Stimulated activated CD8-positive, alpha-beta memory T cell treated with anti-CD3 and anti-CD28 coated beads, Interleukin-12 subunit alpha, Interleukin-12 subunit beta, amount 100 ng/mL, for 4 hours (primary cell): ENCODE measurements at places on chromosomes 1 and 21.

DNA sequence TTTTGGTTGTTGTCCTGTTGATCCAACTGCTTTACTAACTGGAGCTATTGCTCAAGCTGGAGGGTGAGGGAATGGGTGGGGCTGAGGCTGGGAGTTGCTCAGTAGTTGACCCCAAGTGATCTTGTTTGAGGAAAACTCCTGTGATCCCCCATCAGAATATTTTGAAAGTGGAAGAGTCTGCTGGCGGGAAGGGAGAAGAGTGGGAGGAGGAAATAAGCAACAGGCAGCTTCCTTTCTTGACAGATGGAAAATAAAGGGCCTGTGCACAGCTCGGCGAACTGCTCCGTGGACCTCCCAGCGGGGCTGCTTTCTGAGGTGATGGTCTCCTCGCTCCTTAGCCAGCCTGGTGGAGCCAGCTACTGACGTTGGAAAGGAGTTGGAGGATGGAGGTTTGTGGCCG lies 199.1 kb upstream of the LMO4 start:
- no peak for DNase-seq

DNA sequence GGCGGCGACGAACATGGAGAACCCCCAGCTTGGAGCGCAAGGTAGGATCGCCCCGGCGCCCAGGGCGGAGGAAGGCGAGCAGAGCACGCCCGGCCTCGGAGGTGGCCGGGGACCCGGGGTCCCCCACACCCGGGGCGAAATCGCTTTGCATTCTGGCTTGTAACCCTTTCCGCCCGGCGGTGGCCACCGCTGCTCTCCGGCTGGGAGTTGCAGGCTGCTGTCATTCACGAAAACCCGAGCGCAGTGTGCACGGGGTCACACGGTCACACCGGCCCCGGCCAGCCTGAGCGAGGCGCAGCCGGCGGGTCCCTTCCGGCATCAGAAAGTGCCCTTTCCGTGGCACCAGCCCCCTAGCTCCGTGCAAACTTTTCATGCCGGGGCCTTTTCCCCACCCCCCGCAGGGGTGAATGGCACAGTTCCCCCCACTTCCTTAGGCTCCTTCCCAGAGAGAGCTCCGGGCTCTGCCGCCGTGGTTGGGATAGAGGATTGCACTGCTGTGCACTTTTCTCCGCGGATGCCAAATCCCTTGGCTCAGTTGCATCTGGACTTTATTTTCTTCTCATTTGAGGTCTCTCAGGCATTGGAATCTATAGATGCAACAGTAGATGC lies 802 bp downstream of the KAZN start:
- DNase-seq, result no peak

GRCh38 chr1:35559317-35559944 lies 1.8 kb downstream of the NCDN start:
- no peak for DNase-seq

GRCh38 chr1:15885269-15885668 lies 37.8 kb downstream of the SPEN start:
- DNase-seq, result no peak

DNA sequence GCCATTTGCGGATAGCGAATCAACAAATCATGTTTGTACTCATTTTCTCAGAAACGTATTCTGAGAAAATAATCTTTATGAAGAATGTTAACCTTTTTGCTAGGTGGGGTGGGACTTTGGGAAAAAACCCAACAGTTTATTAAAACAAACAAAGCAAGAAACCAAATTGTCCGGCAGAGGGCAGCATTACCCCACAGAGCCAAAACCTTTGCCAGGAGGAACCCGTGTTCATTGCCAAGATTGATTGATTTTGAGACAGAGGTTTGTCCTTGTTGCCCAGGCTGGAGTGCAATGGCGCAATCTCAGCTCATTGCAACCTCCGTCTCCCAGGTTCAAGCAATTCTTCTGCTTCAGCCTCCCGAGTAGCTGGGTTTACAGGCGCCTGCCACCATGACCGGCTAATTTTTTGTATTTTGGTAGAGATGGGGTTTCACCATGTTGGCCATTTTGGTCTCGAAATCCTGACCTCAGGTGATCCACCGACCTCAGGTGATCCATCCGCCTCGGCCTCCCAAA lies 70.8 kb upstream of the RHOU start:
- DNase-seq, result peak; percentile 38

DNA sequence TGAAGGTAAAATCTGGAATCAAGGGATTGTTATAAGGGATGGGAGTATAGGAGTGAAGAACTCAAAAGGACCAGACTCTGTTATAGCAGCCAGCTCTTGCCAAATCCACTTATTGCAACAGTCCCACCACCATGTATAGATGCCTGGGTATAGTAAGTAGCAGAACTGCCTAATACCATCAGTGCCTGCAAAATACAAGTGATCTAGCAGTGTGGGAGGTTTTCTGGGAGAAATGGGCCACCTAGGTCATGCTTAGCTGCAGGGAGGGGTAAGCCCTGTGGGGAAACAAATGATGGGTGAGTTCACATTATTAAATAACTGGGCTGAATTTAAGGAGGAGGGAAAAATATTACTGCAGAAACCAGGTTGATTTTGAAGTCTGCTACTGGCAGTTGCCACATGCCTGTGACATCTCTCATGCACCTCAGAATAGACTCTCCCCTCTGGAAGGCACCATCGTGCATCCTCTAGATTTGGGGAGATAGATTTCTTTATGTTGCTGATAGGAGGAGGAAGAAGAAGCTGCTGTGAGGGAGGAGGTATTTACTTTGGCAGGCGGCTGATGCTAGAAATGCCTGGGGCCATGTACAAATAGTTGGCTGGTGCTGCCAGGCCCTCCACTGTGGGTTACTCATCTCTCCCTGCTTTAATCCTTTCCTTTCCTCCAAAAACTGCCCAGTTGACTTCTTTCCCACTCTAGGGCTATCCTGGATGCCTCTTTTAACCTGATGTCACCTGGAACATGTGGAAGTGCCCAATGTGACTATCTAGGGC lies 27.5 kb downstream of the HLX start:
- no peak for DNase-seq

GRCh38 chr21:36186081-36186480 lies 29.5 kb downstream of the DOP1B start:
- DNase-seq, result no peak

- DNase-seq, result no peak
Observed at GRCh38 chr21:45470087-45470515, 65.1 kb downstream of the COL18A1 start.

DNA sequence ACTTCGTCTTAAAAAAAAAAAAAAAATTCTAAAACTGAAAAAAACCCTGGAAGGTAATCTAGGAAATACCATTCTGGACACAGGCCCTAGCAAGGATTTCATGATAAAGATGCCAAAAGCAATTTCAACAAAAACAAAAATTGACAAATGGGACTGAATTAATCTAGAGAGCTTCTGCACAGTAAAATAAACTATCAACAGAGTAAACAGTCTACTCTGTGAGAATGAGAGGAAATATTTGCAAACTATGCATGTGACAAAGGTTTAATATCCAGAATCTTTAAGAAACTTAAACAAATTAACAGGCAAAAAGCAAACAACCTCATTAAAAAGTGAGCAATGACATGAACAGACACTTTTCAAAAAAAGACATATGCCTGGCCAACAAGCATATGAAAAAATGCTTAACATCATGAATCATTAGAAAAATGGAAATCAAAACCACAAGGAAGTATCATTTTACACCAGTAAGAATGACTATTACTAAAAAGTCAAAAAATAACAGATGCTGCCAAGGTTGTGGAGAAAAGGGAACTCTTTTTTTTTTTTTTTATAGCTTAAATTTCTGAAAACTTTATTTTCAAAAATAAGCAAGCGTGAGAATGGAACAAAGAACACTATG lies 29.4 kb upstream of the RNPC3 start:
- DNase-seq, result no peak

- DNase-seq, result no peak
Observed at GRCh38 chr1:10054465-10054864, 21.7 kb downstream of the UBE4B start.

DNA sequence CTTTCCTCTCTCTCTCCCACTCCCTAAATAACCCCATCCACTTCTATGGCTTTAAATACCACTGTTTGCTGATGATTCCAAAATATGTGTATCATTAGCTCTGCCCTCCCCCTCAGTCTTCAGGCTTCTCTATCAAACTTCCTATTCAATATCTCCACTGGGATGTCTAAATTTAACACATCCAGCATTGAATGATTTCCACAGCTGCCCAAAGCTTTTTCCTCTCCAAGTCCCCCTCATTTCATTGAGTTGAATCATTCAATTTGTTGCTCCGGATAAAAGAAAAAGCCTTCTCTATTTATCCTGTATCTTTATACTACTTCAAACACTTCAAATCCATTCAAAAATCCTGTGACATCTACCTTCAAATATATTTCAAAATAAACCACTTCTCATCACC lies 225.0 kb downstream of the SEC16B start:
- DNase-seq, result no peak

DNA sequence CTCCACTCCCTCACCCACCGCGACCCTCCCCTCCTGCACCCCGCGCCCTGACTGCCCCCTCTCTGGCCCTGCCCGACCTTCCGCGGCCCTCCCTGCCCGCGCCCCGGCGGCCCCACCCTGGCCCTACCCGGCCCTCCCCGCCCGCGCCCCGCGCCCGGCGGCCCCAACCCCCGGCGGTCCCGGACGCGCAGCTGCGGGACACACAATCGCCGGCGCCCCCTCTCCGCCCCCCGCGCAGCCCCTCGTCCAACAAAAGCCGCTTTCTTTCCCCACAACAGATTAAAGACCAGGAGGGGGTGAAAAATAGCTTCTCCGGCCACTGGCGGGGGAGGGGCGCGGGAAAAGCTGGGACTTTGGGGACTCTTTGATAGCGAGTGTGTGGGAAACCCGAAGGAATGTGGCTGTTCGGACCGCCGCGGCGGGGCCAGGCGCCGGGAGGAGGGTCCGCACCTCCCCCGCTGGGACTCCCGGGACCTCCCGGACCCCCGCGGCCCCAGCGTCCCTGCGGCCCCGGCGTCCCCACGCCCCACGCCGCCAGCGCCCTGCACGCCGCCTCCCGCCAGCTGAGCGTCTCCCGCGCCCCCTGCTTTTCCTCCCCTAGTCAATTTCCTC lies 8.8 kb upstream of the ID3 start:
- no peak for DNase-seq

DNA sequence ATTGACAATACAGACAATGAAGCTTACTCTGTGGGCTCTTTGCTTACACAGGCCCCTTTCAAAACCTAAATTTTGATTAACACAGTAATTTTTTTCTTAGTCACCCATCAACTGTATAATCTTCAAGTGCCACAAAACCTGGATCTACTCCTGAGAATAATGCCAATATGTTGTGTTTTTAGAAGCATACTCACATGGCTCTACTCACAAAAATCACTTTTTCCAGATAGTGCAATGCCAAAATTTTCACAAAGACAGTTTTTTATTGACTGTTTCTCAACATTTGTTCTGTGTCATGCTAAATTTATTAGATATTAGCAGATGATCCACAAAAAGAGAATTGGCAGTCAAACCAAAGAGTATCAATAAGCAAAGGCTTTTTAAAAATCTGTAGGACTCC lies 493.7 kb upstream of the C1orf87 start:
- no peak for DNase-seq

- DNase-seq, result no peak
Observed at GRCh38 chr1:202154766-202155477, 5.5 kb downstream of the PTPN7 start.

- DNase-seq, result no peak
Observed at GRCh38 chr21:45680215-45680614, 36.7 kb downstream of the PCBP3 start.

DNA sequence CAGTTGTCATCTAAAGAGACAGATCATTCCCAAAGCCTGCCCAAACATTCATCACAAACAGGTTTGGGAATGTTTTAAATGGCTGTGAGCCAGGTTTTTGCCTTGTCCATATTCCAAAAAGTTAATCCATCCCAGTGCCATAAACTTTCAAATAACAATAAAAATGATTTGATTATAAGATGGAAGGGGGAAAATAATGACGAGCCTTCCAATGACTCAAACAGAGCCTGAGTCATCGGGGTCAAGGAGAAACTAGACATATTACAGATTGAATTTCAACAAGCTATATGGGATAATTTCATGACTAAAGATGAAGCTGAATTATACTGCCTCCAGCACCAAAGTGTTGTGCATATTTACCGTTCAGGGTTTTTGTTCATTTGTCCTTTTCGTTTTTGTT lies 195.8 kb upstream of the PKN2 start:
- no peak for DNase-seq

- no peak for DNase-seq
Observed at GRCh38 chr1:74737333-74737732, 4.4 kb downstream of the TYW3 start.

GRCh38 chr21:41593051-41593759 lies 85.2 kb upstream of the TMPRSS2 start:
- DNase-seq, result no peak

GRCh38 chr1:67194209-67194863 lies 28.1 kb downstream of the IL23R start:
- no peak for DNase-seq

DNA sequence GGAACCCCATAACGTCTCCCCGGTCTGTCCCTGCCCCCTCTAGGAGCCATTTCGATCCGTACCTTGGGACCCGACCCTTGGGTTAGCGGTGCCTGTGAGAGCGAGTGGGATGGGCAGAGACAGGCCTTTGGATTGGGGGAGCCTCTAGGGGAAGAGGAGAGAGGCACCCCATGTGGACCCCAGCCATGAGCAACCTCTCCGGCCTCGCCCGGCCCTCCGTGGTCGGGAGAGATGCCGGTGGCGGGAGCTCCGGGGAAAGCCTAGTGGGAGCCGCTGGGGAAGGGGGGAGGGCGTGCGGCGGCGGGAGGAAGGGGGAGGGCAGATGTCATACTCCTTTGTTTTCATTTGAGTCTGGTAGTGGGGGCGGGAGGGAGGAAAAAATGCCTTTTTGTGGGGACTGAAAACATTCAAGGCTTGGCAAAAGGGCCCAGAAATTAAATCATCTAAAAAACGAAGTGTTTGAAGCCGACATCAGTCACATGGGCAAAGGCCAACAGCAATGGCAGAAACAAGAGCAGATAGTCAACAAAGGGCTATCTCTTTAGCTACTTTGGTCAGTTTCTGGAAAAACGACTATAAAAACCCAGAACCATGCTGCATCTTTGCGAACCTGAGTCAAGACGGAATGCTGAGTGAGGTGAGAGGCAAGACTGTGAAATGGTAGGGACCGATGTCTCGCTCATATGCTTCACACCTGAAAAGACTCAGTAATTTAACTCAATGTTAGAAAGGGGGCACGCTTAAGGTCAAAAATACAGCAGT lies 758 bp downstream of the PTBP2 start:
- no peak for DNase-seq

GRCh38 chr1:180501865-180502360 lies 464 bp downstream of the ACBD6 start:
- no peak for DNase-seq

GRCh38 chr1:9302745-9303524 lies 10.2 kb downstream of the SPSB1 start:
- DNase-seq, result no peak

GRCh38 chr21:45259206-45259840 lies 28.4 kb downstream of the POFUT2 start:
- DNase-seq, result no peak

DNA sequence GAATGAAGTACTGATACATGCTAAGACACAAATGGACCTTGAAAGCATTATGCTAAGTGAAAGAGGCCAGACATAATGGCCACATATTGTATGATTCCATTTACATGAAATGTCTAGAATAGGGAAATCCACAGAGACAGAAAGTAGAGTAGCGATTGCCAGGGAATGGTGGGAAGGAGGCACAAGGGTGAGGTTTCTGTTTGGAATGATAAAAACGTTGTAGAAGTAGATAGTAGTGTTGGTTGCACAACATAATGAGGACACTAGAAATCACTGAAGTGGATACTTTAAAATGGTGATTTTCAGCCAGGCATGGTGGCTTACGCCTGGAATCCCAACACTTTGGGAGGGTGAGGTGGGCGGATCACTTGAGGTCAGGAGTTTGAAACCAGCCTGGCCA lies 97.6 kb upstream of the VANGL1 start:
- DNase-seq, result no peak
